ENCODE measurements at places on chromosomes 7 and 10. TPM values are rescaled to one million over a fixed set of nuclear protein-coding genes. Genes with fewer than 3 reads are reported as not detected.

- no peak for DNase-seq
- no peaks in the 10 kb centered on the region for H3K36me3 ChIP-seq
- H3K27me3 ChIP-seq: no peaks in the 10 kb centered on the region
- H3K4me3 ChIP-seq: no peak overlapping the region
- no peaks in the 10 kb centered on the region for H3K4me1 ChIP-seq
These were observed 174.2 kb upstream of the HGF start for GRCh38 chr7:81944058-81944457.

ENTPD1 gene
- 3.9 TPM for total RNA-seq

AGAP3 gene
- total RNA-seq: 51.4 TPM

ACSL5 gene
- 3.8 TPM for total RNA-seq

UCMA gene
- total RNA-seq: not detected

GRCh38 chr10:101889256-101890210, 45.9 kb upstream of the KCNIP2 start:
- no peak overlapping the region for H3K4me3 ChIP-seq
- H3K36me3 ChIP-seq: peaks cover 21% of the 10 kb centered on the region
- peak; percentile 79 for DNase-seq
- peaks cover 9% of the 10 kb centered on the region for H3K4me1 ChIP-seq
- no peaks in the 10 kb centered on the region for H3K27me3 ChIP-seq
- H3K27ac ChIP-seq: no peak overlapping the region

SH2B2 gene
- 36.3 TPM for total RNA-seq

TYW1B gene
- total RNA-seq: 1.9 TPM

GRCh38 chr7:138981332-138982203, at the start of gene KIAA1549:
TSS of gene KIAA1549 (minus strand) at chr7:138981389. CDS start at chr7:138981269, 120 bp downstream.
- H3K4me3 ChIP-seq: peak within 1 kb of the TSS; percentile 73
- DNase-seq: peak; percentile 70
- no peaks in the 10 kb centered on the region for H3K27me3 ChIP-seq
- no peaks in the 10 kb centered on the region for H3K36me3 ChIP-seq

Measured in psoas muscle (tissue), 8 donors.